Thyroid gland (tissue), 4 donors: ENCODE measurements at places on chromosomes 12 and 14. TPM values are rescaled to one million over a fixed set of nuclear protein-coding genes. Genes with fewer than 3 reads are reported as not detected.

Gene FSCB
- total RNA-seq: 3.2 TPM

GRCh38 chr14:23129759-23130316 is 10.8 kb upstream of the CEBPE start:
- DNase-seq: no peak
- H3K4me1 ChIP-seq: no peaks in the 10 kb centered on the region
- no peak overlapping the region for H3K4me3 ChIP-seq
- H3K27me3 ChIP-seq: no peaks in the 10 kb centered on the region

Gene SALL2
- total RNA-seq: 24.6 TPM

DNA sequence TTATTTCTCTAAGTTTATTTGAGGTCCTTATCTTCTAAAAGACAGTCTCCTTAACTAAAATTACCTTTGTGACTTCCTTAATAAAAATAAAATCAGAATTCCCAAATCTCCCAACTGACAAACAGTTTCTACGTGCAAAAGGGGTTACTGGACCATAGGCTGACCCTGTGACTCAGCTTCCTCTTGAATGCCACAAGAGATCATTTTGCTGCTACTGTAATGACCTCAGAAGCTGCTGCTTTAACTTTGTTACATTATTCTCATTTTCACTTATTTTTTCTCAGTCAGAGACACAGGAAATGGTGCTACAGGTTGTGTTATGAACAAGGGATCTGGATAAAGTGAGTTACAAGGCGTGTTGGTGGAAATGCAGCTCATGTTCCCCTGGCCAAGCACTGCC is 132.2 kb upstream of the TMTC2 start:
- no peak for DNase-seq
- no peaks in the 10 kb centered on the region for H3K4me1 ChIP-seq
- no peak overlapping the region for H3K4me3 ChIP-seq
- no peaks in the 10 kb centered on the region for H3K36me3 ChIP-seq
- no peak overlapping the region for H3K27ac ChIP-seq

GRCh38 chr12:104177336-104177662 is 38.3 kb upstream of the TXNRD1 start:
- H3K27ac ChIP-seq: no peak overlapping the region
- no peaks in the 10 kb centered on the region for H3K27me3 ChIP-seq
- no peaks in the 10 kb centered on the region for H3K4me1 ChIP-seq
- no peak overlapping the region for H3K4me3 ChIP-seq
- no peak for DNase-seq

Gene HSPA2
- 7.3 TPM for total RNA-seq

GRCh38 chr12:89414851-89415250 is 62.5 kb upstream of the DUSP6 start:
- no peaks in the 10 kb centered on the region for H3K36me3 ChIP-seq
- H3K4me1 ChIP-seq: no peaks in the 10 kb centered on the region
- H3K4me3 ChIP-seq: no peak overlapping the region
- H3K27ac ChIP-seq: no peak overlapping the region
- no peaks in the 10 kb centered on the region for H3K27me3 ChIP-seq

Gene SETD1B
- total RNA-seq: 10.0 TPM

Gene GSC
- 4.7 TPM for total RNA-seq

- no peak overlapping the region for H3K27ac ChIP-seq
- no peaks in the 10 kb centered on the region for H3K4me1 ChIP-seq
- no peaks in the 10 kb centered on the region for H3K27me3 ChIP-seq
- H3K4me3 ChIP-seq: no peak overlapping the region
- H3K36me3 ChIP-seq: no peaks in the 10 kb centered on the region
These were observed 100.2 kb downstream of the KIF26A start for GRCh38 chr14:104238424-104239184.

DNA sequence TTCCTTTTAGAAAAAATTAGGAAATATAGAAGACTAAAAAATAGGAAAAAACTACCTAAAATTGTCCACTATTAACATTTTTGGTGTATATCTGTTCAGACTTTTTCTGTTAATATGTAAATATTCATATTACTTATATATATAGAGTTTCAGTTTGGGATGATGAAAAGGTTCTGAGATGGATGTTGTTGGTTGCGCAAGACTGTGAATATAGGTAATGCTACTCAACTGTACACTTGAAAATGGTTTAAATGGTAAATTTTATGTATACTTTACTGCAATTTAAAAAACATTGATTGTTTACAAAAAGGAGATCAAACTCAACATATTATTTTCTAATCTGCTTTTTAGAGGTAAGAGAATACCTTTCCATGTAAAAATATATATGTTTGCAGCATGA is 200.9 kb downstream of the RAD51B start:
- H3K27me3 ChIP-seq: no peaks in the 10 kb centered on the region
- H3K36me3 ChIP-seq: no peaks in the 10 kb centered on the region
- H3K27ac ChIP-seq: no peak overlapping the region
- H3K4me1 ChIP-seq: peaks cover 7% of the 10 kb centered on the region
- DNase-seq: no peak
- H3K4me3 ChIP-seq: no peak overlapping the region

GRCh38 chr12:104668274-104668718 is 211.5 kb downstream of the CHST11 start:
- H3K4me1 ChIP-seq: peaks cover 41% of the 10 kb centered on the region
- no peaks in the 10 kb centered on the region for H3K36me3 ChIP-seq
- H3K4me3 ChIP-seq: no peak overlapping the region
- peak; percentile 71 for DNase-seq
- peak overlapping the region; percentile 8 for H3K27ac ChIP-seq

Gene LMNTD1
- total RNA-seq: 0.27 TPM

Gene ZNF641
- total RNA-seq: 32.8 TPM

- H3K27ac ChIP-seq: no peak overlapping the region
- H3K4me3 ChIP-seq: no peak overlapping the region
- no peaks in the 10 kb centered on the region for H3K27me3 ChIP-seq
- no peaks in the 10 kb centered on the region for H3K36me3 ChIP-seq
These were observed 40.6 kb upstream of the CDKN3 start for GRCh38 chr14:54356172-54356571.

GRCh38 chr14:59464486-59465315 is 479 bp downstream of the GPR135 start:
- H3K27me3 ChIP-seq: no peaks in the 10 kb centered on the region
- no peak overlapping the region for H3K27ac ChIP-seq
- H3K36me3 ChIP-seq: no peaks in the 10 kb centered on the region
- peaks cover 7% of the 10 kb centered on the region for H3K4me1 ChIP-seq
- DNase-seq: peak; percentile 79

DNA sequence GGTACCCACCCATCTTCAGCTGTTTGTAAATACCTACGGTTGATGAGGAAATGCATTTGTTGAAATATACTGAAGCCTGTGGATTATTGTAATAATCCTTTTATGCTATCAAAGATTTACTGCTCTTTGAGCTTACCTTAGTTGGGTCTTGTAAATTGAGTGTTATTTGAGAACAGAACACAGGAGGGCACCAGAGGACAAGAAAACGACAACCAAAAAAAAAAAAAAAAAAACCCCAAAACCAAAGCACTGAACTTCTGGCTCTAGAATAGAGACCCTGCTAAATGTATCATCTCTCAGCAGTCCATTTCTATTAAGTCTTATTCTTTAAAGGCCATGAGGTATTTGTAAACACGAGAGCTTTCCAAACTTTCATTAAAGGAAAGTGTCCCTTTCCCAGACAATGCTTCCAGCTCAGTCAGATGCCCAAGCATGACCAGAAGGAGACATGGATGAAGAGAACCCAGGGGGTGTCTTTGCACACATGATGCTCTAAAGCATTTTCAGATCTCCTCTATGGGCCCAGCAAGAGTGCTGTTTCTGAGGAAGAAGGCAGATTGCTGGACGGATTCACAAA is 763.9 kb downstream of the NRXN3 start:
- no peaks in the 10 kb centered on the region for H3K27me3 ChIP-seq
- H3K4me3 ChIP-seq: no peak overlapping the region
- H3K36me3 ChIP-seq: no peaks in the 10 kb centered on the region
- H3K4me1 ChIP-seq: no peaks in the 10 kb centered on the region
- H3K27ac ChIP-seq: no peak overlapping the region

DNA sequence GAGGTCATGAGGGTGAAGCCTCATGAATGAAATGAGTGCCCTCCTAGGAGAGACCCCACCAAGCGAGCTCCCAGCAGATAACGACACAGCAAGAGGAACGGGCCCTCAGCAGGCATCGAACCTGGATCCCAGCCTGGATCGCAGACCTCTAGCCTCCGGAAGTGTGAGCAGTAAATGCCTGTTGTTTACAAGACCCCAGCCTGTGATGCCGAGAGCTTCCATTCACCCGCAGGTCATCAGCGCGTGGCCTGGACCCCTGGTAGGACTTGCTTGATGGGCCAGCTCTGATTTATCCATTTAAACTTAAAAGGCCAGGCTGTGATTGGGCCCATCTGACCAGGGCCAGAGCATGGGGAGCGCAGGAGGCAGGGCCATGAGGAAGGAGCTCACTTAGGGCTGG is 7.0 kb downstream of the TMEM179 start:
- H3K4me1 ChIP-seq: no peaks in the 10 kb centered on the region
- no peak overlapping the region for H3K27ac ChIP-seq
- H3K4me3 ChIP-seq: no peak overlapping the region
- DNase-seq: no peak
- no peaks in the 10 kb centered on the region for H3K36me3 ChIP-seq
- no peaks in the 10 kb centered on the region for H3K27me3 ChIP-seq

GRCh38 chr14:106845286-106846087 is 1319.1 kb downstream of the TMEM121 start:
- H3K27me3 ChIP-seq: no peaks in the 10 kb centered on the region
- no peaks in the 10 kb centered on the region for H3K36me3 ChIP-seq
- H3K4me3 ChIP-seq: no peak overlapping the region
- H3K4me1 ChIP-seq: no peaks in the 10 kb centered on the region
- DNase-seq: peak; percentile 12

DNA sequence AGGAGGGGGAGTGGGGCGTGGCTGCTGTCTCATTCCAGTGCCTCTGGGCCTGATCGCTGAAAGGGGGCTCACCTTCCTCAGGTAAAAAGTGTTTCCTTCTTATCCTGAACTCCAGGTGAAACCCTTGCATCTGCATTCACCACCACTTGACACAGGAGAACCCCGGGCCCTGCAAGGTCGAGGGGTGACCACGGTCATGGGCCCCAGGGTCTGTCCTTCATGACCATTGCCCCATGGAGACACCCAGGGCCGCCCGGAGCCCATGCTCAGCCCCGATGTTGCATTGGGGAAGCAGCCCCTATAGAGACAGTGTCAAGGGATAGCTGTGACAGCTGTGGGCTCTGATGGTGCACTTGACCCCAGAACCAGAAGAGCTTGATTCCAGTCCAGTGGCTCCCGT is 34.4 kb upstream of the DYNC1H1 start:
- no peaks in the 10 kb centered on the region for H3K27me3 ChIP-seq
- no peak for DNase-seq
- peaks cover 3% of the 10 kb centered on the region for H3K36me3 ChIP-seq
- no peaks in the 10 kb centered on the region for H3K4me1 ChIP-seq
- H3K27ac ChIP-seq: no peak overlapping the region

DNA sequence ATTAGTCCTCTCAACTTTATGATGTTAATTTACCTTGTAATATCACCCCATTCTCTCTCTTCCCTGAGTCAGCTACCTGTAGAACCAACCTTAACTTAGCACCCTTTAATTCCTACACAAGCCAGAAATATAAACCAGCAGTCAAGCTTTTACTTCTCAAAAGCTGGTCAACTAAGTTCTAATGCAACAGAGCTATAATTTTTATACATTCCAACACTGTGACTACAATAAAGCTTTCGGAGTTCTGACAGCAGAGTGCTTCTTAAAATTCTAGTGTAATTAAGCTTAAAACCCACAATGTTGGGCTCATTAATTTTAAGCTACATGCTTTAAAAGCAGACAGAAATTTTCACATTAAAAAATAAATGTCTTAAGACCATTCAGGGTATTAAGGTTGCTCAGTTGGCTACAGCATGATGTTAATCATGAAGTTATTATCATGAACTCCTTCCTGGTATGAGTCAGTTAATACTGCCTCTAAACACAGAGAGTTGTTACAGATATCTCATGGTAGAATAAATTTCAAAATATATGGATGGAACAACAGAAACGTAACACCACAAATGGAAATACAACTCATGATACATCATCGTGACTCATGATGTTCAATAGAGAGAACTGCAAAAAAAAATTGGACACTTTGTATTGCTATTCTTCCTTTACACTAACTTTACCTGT is 126.7 kb downstream of the EPS8 start:
- DNase-seq: no peak
- H3K27ac ChIP-seq: no peak overlapping the region
- H3K27me3 ChIP-seq: no peaks in the 10 kb centered on the region
- H3K36me3 ChIP-seq: no peaks in the 10 kb centered on the region
- H3K4me3 ChIP-seq: no peak overlapping the region
- H3K4me1 ChIP-seq: peaks cover 8% of the 10 kb centered on the region

GRCh38 chr12:11986165-11986564 is 84.6 kb upstream of the BCL2L14 start:
- H3K4me3 ChIP-seq: no peak overlapping the region
- no peak for DNase-seq
- no peaks in the 10 kb centered on the region for H3K27me3 ChIP-seq
- H3K4me1 ChIP-seq: no peaks in the 10 kb centered on the region
- no peaks in the 10 kb centered on the region for H3K36me3 ChIP-seq

DNA sequence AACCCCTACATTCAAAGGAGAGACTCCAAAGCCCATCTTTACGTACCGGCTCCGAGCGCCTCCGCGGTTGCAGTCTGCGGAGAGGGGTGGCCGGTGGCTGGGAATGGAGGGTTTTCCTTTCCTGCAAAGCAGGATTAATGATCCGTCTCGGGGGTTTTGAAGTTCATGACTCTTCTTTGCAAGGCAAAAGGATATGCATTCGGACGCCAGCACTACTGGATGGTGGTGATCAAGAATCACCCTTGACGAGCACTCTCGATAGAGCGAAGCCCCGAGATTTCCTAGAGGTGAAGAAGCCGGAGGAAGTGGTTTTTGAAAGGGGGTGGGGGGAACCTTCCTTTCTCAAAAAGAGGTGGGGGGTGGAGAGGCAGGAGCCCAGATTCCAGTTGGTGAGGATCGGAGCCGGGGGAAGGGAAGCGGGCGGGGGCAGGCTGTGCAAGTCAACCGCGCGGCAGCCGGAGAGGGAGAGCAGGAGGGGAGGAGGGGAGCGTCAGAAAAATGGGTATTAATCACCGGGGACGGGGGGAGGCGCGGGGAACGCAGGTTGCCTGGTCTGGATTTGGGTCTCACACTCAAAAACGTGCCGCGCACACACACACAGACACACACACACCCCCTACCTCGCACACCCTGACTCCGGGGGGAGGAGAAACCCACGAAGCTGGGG is at the start of gene GRIN2B:
TSS of gene GRIN2B (minus strand) at position 307 of the 667 bp plus-strand sequence. CDS start 115,394 bp downstream, outside the sequence.
- peaks cover 4% of the 10 kb centered on the region for H3K27me3 ChIP-seq
- peaks cover 14% of the 10 kb centered on the region for H3K4me1 ChIP-seq
- H3K36me3 ChIP-seq: no peaks in the 10 kb centered on the region
- H3K27ac ChIP-seq: no peak within 1 kb of the TSS
- no peak for DNase-seq
- no peak within 1 kb of the TSS for H3K4me3 ChIP-seq

- H3K36me3 ChIP-seq: peaks cover 20% of the 10 kb centered on the region
- H3K4me3 ChIP-seq: peak overlapping the region; percentile 90
- H3K27me3 ChIP-seq: no peaks in the 10 kb centered on the region
- H3K27ac ChIP-seq: peak overlapping the region; percentile 84
- DNase-seq: no peak
- H3K4me1 ChIP-seq: peaks cover 8% of the 10 kb centered on the region
These were observed 700 bp downstream of the PRKAG1 start for GRCh38 chr12:49017891-49018260.

Gene KIF5A
- 0.67 TPM for total RNA-seq

Gene LIN52
- 12.7 TPM for total RNA-seq

- no peak overlapping the region for H3K4me3 ChIP-seq
- H3K27ac ChIP-seq: no peak overlapping the region
- peak; percentile 36 for DNase-seq
- peaks cover 5% of the 10 kb centered on the region for H3K4me1 ChIP-seq
These were observed 113.5 kb upstream of the PCED1B start for GRCh38 chr12:46965880-46966279.

- DNase-seq: no peak
- H3K27ac ChIP-seq: no peak overlapping the region
- no peaks in the 10 kb centered on the region for H3K36me3 ChIP-seq
- H3K4me1 ChIP-seq: no peaks in the 10 kb centered on the region
- no peaks in the 10 kb centered on the region for H3K27me3 ChIP-seq
These were observed 14.2 kb upstream of the PLXNC1 start for GRCh38 chr12:94133964-94134795.
